ENCODE measurements at places on chromosomes 5 and 9.

- no peak for DNase-seq
- H3K36me3 ChIP-seq: no peaks in the 10 kb centered on the region
- no peaks in the 10 kb centered on the region for H3K27me3 ChIP-seq
These were observed 8.8 kb upstream of the N4BP3 start for GRCh38 chr5:178104492-178104891.

DNA sequence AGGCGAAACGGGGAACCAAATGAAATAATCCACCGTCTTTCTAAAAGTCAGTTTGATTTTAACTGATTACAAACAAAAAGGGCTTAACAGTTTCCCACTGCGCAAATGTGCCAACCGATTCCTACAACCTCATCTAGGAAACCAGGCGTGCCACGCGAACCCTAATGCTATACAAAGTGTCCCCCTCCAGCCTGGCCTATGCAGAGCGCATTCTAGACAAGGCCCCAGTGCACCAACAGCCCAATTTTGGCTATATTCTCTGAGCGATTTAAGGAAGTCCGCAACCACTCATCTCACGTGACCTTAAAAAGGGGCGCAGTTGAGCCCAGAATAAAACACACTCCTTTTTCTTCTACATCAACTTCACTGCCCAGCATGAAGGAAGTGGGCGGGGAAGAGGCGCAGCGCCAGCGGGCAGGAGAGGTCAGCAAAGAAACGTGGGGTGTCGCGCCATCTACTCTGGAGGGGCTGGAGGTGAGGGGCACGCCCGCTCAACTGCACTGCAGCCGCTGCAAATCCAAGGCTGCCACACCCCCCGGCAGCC is 779 bp downstream of the FAM13B start:
- peaks cover 31% of the 10 kb centered on the region for H3K36me3 ChIP-seq
- H3K27me3 ChIP-seq: no peaks in the 10 kb centered on the region
- peaks cover 42% of the 10 kb centered on the region for H3K4me1 ChIP-seq
- peak overlapping the region; percentile 99 for H3K27ac ChIP-seq

GRCh38 chr5:54548565-54548964 is 31.0 kb downstream of the SNX18 start:
- H3K4me1 ChIP-seq: peaks cover 5% of the 10 kb centered on the region
- H3K36me3 ChIP-seq: peaks cover 4% of the 10 kb centered on the region
- no peak for DNase-seq
- no peak overlapping the region for H3K27ac ChIP-seq
- no peak overlapping the region for H3K4me3 ChIP-seq

- H3K4me3 ChIP-seq: no peak overlapping the region
- no peak overlapping the region for H3K27ac ChIP-seq
- DNase-seq: no peak
- no peaks in the 10 kb centered on the region for H3K27me3 ChIP-seq
These were observed 244.3 kb downstream of the FAM170A start for GRCh38 chr5:119873611-119874010.

- no peaks in the 10 kb centered on the region for H3K27me3 ChIP-seq
- H3K36me3 ChIP-seq: no peaks in the 10 kb centered on the region
- H3K27ac ChIP-seq: no peak overlapping the region
- no peaks in the 10 kb centered on the region for H3K4me1 ChIP-seq
- no peak overlapping the region for H3K4me3 ChIP-seq
These were observed 826 bp upstream of the PRDM9 start for GRCh38 chr5:23506329-23507236.

DNA sequence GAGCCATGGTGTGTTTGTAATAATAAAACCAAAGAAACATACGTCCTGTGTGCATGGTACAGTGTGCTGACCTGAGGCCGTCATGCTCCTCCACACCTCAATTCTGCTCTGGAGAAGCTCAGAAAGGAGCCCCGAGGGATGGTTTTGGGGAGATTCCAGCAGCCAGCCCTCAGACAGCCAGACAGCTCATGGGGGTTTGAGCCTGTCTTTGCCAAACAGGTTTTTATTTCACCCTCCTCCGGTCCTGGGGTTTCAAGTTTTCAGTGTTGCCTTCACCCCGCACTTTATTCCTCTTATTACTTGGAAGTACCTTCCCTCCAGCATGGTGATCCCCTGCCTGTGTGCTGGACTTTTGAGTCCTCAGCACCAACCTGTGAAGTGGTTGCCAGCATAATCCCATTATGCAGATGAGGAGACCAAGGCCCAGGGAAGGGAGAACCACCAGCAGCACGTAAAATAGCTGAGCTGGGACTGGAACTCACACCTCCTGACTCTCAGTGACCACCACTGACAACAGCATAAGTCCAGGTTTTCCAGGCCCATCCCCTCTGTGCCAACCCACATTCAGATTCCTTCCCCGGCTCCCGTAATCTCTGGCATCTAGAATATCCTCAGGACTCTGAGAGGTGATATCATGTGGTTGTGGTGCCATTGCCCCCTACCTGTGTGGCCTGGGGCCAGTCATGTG is 35.1 kb downstream of the TGFBI start:
- H3K27me3 ChIP-seq: no peaks in the 10 kb centered on the region
- no peak for DNase-seq
- no peaks in the 10 kb centered on the region for H3K4me1 ChIP-seq

GRCh38 chr5:124909734-124910133 is 163.3 kb upstream of the ZNF608 start:
- DNase-seq: no peak
- H3K27ac ChIP-seq: no peak overlapping the region
- H3K27me3 ChIP-seq: no peaks in the 10 kb centered on the region
- no peak overlapping the region for H3K4me3 ChIP-seq
- no peaks in the 10 kb centered on the region for H3K36me3 ChIP-seq
- no peaks in the 10 kb centered on the region for H3K4me1 ChIP-seq

DNA sequence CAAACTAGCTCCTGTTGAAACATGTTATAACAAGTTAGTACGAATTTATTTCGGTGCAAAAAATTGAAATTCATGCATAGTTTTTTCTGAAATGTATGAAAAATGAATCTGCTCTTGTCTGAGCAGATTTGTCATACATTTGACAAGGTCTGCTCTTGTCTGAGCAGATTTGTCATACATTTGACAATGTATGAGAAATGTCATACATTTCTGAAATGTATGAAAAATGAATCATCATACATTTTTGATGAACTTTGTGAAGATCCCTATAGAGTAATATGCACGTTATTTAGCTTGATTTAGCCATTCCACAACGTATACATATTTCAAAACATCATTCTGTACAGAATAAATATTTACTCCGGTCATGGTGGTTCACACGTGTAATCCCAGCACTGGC is 85.9 kb upstream of the PARP8 start:
- H3K27me3 ChIP-seq: no peaks in the 10 kb centered on the region
- H3K36me3 ChIP-seq: no peaks in the 10 kb centered on the region
- no peak for DNase-seq

DNA sequence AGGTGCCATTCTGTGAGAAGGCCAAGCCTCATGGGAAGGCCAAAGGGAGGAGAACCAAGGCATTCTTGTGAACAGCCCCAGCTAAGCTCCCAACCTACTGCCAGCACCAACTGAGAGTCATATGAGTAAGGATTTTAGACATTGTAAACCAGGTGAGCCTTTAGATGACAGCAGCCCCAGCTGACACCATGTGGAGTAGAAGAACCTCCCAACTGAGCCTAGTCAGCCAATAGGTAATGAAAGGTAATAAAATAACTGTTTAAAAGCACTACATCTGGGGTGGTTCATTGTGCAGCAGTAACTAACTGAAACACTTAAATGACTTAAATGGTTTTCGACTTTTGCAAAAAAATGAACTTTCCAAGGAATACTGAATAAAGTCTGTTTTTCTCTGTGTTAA is 172.6 kb upstream of the KIF2A start:
- H3K36me3 ChIP-seq: no peaks in the 10 kb centered on the region
- DNase-seq: no peak
- H3K27ac ChIP-seq: no peak overlapping the region
- peaks cover 31% of the 10 kb centered on the region for H3K27me3 ChIP-seq
- no peaks in the 10 kb centered on the region for H3K4me1 ChIP-seq
- H3K4me3 ChIP-seq: no peak overlapping the region

- DNase-seq: no peak
- H3K4me3 ChIP-seq: no peak overlapping the region
- H3K36me3 ChIP-seq: peaks cover 61% of the 10 kb centered on the region
- H3K27ac ChIP-seq: no peak overlapping the region
- H3K27me3 ChIP-seq: no peaks in the 10 kb centered on the region
These were observed 65.0 kb downstream of the PKD2L2 start for GRCh38 chr5:137954131-137954879.

GRCh38 chr5:143139585-143139984 is 263.9 kb downstream of the NR3C1 start:
- H3K36me3 ChIP-seq: peaks cover 8% of the 10 kb centered on the region
- H3K27ac ChIP-seq: no peak overlapping the region
- H3K4me1 ChIP-seq: peaks cover 7% of the 10 kb centered on the region
- no peak for DNase-seq
- no peaks in the 10 kb centered on the region for H3K27me3 ChIP-seq

GRCh38 chr9:95134457-95134881 is 183.0 kb downstream of the FANCC start:
- no peaks in the 10 kb centered on the region for H3K36me3 ChIP-seq
- H3K4me3 ChIP-seq: no peak overlapping the region
- no peak for DNase-seq
- H3K27me3 ChIP-seq: no peaks in the 10 kb centered on the region
- H3K27ac ChIP-seq: no peak overlapping the region

- no peaks in the 10 kb centered on the region for H3K4me1 ChIP-seq
- H3K27me3 ChIP-seq: peaks cover 22% of the 10 kb centered on the region
- H3K4me3 ChIP-seq: no peak overlapping the region
- H3K27ac ChIP-seq: no peak overlapping the region
These were observed 60.9 kb downstream of the ANKRD55 start for GRCh38 chr5:56172241-56172640.

DNA sequence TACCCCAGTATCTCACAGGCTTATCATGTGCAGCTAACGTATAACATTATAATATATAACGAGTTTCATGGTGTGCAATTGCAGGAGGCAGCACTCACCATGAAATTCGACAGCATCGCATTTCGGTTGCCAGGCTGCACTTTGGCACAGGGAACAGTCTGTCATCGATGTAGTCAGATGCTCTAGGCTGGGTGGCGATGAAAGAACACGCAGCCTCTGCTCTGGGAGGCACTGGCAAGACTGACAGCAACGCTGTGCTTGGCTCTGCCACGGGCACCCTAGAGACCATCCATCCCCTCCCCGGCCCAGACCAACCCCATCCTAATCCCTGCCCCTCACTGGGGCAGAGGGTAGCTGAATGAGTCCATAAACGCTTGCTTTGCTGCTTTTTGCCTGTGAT is 290.8 kb downstream of the MED10 start:
- H3K27me3 ChIP-seq: no peaks in the 10 kb centered on the region
- no peak for DNase-seq
- no peaks in the 10 kb centered on the region for H3K4me1 ChIP-seq
- H3K4me3 ChIP-seq: no peak overlapping the region

DNA sequence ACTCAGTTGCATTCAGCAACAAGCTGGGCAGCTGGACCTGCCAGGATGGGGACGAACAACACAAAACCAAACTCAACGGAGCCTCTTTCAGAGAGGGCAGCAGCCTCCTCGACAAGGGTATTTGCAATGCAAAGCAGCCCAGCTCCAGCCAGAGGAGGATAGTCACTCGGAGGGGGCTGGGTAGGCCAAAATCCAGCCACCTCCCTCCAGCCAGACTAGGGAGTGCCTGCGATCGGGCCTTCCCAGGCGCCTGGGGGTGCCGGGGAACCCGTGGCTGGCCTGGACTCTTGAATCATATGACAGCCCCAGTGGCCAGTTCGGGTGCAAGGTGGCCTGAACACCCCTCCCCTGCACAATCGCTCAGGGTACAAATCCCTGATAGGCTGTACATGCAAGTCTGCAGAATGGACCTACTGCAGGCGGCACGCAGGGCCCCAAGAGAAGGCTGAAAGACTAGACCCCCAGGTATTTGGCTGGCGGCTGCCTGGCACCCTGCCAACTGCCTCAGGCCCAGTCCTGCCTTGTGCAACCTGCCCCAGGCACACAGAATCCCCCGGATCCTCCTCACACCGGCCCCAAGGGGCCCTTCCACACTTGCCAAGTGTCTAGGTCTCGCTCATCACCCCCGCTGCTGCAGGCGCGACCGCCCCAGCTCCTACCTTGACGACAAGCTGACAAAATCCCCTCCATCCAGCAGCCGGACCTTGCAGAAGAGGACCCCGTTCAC is 1.3 kb downstream of the EEIG1 start:
- no peak for DNase-seq
- no peaks in the 10 kb centered on the region for H3K27me3 ChIP-seq
- peak overlapping the region; percentile 95 for H3K4me3 ChIP-seq

DNA sequence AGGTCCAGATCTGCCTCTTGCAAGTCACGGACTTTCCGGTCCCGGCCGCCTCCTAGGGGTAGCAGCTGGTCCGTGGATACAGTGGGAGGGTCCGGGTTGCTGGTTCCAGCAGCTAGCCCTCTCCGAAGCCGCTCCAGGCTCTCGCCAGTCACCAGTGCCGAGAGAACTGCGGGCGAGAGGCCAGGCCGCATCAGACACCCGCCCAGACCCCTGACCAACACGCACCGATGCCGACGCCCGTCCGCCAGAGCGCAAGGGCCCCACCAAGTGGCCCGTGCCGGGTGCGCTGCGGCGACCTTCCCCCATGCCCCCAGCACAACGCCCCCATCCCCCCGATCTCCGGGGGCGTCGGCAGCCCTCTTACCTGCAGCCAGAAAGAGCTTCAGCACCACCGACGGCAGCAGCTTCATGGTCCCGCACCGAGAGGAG is 470 bp downstream of the HBEGF start:
- no peak for DNase-seq
- H3K27ac ChIP-seq: no peak overlapping the region
- H3K4me1 ChIP-seq: peaks cover 18% of the 10 kb centered on the region
- peak overlapping the region; percentile 77 for H3K4me3 ChIP-seq
- H3K36me3 ChIP-seq: no peaks in the 10 kb centered on the region
- peaks cover 31% of the 10 kb centered on the region for H3K27me3 ChIP-seq

- H3K27me3 ChIP-seq: no peaks in the 10 kb centered on the region
- H3K4me3 ChIP-seq: no peak overlapping the region
- H3K27ac ChIP-seq: peak overlapping the region; percentile 71
- H3K4me1 ChIP-seq: peaks cover 12% of the 10 kb centered on the region
- DNase-seq: no peak
- peaks cover 50% of the 10 kb centered on the region for H3K36me3 ChIP-seq
These were observed 60.8 kb downstream of the PSMB7 start for GRCh38 chr9:124354346-124355038.

DNA sequence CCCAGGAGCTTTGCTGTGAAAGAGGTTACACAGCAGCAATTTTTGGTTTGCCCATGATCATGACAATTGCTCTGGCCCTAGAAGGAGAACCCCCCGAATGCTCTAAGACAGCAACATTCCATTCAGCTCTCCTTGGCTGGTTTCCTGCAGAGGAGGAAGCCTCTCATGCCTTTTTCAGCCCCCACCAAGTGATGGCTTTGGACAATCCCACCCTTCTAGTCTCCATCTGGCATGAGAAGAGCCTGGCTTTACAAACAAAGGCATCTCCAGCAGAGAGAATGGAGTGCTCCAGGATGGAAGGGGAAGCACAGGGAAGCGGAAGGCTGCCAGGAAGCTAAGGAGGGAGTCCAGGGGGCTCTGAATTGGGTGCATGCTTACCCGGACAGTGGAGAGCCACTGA is 98.4 kb downstream of the CRB2 start:
- H3K27ac ChIP-seq: no peak overlapping the region
- H3K4me3 ChIP-seq: no peak overlapping the region
- no peaks in the 10 kb centered on the region for H3K27me3 ChIP-seq
- DNase-seq: no peak
- no peaks in the 10 kb centered on the region for H3K4me1 ChIP-seq

- H3K4me3 ChIP-seq: no peak overlapping the region
- H3K4me1 ChIP-seq: no peaks in the 10 kb centered on the region
- H3K27ac ChIP-seq: no peak overlapping the region
- no peaks in the 10 kb centered on the region for H3K27me3 ChIP-seq
These were observed 317.6 kb downstream of the IRX1 start for GRCh38 chr5:3913279-3913678.

- peak; percentile 44 for DNase-seq
- H3K27me3 ChIP-seq: no peaks in the 10 kb centered on the region
- H3K4me1 ChIP-seq: peaks cover 43% of the 10 kb centered on the region
- H3K4me3 ChIP-seq: no peak overlapping the region
- no peak overlapping the region for H3K27ac ChIP-seq
These were observed 98.6 kb downstream of the FBXW11 start for GRCh38 chr5:171907725-171908343.
